ENCODE measurements at places on chromosomes 7 and 10.
A peak's percentile ranks its signal among the peaks of the same experiment; 100 is the strongest.

DNA sequence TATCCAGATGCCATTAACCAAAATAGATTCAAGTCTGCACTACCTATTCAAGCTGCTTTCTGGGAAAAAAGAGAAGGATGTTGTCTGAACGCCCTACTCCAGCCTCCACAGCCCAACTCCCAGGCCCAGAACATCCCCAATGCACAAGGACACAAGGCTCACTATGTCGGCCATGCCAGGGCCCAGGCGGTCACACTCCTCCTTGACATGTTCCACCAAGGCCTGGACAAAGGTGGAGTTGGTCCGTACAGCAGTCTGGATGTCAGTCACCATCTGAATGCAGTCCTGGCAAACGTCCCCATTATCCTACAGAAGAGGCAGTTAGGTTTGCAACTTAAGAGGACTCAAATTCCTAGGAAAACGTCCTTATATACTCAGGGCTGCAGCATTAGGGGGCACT, 23.2 kb downstream of the PSAP start:
- no peak for DNase-seq

DNA sequence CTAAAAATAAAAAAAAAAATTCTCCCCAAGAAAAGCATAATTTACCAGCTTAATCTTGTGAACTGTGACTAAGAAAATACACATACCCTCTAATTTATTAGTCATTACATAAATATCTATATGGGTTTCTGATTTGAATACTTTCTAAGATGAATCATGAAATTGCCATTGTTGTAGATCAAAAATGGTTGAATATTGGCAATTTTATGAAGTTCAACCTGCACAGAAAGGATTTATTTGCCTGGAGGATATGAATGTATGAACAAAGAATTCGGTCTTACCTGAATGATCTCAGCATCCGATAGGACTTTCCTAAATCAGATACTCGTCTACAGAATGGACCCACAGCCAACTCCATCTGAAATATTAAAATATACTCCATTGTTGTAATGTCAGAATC, 61.5 kb downstream of the HBP1 start:
- DNase-seq, result peak; percentile 42

GRCh38 chr7:27329909-27330308, 87.3 kb downstream of the EVX1 start:
- no peak for DNase-seq

GRCh38 chr7:145848691-145849090, 267.9 kb upstream of the CNTNAP2 start:
- DNase-seq, result no peak

DNA sequence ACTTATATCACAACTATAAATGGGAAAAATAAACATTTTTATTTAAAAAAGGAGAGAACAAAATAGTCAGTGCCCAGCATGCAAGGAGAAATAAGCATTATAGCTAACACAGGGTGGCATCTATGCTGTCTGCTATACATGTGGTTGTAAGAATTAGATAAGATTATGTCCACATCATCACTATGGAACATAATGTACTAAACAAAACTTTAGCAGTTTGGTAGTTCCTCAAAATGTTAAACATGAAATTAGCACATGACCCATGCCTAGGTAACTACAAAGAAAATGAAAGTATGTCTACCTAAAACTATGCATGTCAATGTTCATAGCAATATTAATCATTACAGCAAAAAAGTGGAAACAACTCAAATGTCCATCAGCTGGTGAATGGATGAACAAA, 28.7 kb upstream of the RUFY2 start:
- no peak for DNase-seq

DNA sequence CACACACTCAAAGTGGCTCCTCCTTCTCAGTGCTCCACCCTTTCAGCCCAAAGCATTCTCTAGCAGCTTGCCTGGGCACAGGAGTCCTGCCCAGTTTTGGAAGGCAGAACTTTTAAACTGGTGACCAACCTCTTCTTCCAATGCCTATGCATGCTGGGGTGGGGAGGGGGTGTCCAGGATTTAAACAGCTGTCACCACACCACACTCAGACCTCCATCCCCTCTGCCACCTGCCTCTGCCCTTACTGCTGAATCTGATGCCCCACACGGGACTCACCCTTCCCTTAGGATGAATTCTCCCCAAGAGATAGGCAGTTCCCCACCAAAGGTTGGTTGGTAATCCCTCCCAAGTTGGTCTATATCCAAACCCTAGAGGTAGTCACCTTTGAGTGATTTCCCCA, 50.2 kb downstream of the FRMPD2 start:
- DNase-seq, result no peak

DNA sequence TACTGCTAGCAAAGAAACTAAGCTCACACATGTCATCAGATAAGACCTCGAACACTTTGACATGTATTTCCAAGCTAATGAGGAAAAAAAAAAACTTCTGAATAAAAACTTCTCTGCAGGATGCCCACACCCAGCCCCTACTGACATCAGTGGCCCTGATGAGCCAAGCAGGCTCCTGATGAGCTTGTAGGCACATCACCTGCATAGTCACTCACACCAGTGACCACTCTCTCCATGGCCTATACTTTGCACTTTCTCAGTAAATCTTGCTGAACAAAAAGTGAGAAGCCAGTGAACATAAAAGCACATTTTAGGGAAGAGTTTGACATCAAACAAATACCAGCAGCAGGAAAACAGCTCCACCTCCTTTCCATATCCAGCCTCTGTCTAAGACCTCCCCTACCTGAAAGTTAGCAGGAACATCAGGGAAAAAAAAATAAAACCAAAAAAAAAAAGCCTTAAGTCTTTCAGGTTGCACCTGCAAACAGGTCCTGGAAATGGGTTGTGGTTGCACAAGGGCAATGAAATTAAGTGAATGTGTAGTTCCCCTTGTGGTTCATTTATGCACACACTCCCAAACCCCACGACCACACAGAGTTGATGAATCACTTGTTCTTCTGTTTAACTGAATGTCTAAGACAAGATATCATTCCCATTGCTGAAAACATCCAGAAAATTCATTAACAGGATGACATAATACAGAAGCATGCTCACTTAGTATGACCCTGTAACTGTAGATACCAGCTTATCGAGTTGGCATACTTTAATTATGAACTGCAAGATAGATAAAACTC, 205.2 kb upstream of the PDE1C start:
- no peak for DNase-seq

DNA sequence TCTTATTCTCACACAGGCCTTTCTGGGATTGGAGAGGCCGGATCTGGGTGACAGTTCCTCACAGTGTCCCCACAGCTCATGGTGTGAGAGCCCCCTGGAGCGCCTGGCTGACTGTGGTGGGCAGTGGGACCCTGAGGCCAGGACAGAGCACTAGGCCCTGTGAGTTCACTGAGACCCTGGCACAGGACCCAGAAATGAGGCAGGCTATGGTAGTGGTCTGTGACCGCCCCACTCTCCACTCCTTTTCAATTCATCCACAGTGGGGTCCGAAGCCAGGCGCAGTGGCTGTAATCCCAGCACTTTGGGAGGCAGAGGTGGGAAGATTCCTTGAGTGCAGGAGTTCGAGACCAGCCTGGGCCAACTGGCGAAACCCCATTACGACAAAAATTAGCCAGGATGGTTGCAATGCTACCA, 95.9 kb upstream of the TNRC18 start:
- DNase-seq, result no peak

DNA sequence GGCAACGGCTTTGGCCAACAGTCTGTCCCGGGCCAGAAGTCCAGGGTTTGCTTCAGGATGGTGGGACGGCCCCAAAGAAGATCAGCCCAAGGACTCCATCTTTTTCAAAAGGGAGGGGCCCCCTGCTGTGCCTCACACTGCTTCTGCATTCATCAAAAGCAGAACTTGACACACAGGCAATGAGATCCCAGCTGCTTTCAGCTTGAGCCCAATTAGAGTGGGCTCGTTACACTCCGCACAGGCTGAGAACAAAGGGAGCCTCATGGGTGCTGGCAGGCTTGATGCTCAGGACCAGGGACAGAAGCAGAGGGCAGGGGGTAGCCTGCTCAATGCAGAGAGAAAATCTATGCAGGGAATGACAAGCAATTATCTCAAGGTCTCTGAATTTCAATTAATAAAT, 45.5 kb downstream of the VOPP1 start:
- DNase-seq, result no peak

DNA sequence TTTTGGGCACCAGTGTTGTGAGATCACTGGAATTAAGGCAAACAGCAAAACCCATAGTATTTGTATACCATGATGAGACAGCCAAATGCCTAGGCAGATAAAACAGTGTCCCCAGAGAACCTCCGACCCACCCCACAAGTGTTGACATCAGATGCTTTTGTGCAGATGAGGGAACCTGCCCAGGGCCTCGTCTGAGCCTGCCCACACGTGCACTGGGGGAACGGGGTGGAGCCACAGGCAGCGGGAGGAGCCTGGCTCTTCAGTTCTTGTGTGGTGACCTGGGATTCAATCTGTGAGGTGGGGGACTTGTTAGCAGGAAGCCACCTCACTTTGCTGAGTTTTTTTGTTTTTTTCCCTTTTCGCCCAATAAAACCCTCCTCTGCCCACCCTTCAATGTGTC, 33.4 kb upstream of the OPTN start:
- DNase-seq, result no peak

GRCh38 chr7:148332191-148333186, 258.1 kb upstream of the C7orf33 start:
- DNase-seq, result no peak

DNA sequence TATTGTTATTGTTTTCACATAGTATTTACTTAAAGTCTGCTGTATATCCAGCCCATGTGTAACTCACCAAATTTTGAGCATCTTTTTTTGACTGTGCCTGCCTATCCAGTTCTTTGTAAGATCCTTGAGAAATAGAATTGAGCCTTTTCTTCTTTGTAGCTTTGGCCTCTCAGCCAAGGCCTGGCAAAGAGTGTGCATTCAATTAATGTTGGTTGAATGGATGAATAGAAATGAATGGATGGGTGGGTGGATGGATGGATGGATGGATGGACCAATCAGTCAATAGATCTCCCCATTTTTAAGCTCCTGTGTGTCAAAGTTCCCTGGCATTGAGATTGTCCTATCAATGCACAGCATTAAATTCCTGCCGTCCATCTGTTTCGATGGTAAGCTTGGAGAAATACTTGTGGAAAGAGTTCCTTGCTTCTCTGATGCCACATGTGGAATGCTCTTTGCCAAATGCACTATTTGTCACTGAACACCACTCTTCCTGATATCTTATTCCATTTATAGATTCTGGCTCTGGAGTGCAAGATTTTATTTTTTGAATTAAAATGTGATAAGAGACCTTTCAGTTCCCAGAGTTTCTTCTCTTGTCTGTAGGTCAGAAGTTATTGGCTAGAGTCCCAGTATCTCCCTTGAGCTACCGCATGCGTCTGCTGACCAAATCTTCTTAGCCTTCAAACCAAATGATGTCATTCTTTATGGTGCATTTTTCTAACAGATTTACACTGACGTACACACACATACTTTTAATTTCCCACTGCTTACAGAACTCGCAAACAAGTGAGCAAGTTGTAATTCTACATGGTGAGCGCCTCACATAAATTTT, 20.7 kb upstream of the ADRB1 start:
- no peak for DNase-seq

DNA sequence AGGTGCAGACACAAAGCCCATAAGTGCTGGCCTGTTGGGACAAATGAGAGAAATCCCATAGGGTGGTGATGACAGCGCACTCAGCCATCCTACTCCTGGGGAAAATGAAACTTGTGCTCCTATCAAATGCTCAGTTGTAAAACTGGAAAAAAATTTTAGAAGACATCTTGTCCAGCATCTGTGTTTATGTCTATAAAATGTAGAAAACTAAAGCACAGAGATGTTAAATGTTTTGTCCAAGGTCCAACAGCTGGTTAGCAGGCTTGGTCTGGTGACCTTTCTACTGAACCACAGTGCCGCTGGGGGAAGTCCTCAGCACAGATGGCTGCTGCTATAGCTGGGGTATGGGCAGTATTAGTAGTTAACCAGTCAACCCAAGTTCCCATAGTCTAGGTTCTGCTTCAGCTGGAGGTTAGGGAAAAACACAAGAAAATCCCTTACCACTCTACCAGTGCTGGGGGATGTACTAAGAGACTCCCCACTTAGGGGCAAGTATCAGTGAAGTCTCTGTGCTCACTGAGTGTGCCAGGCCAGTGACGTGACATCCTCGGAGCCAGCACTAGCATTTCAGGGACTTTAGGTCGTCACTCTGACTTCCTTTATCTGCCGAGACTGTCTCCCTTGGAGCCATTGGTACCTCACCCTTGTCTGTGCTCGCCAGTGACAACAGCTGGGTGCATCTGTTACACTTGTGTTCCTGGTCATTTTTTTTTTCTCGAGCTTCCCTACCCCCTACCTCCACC, 1.9 kb downstream of the TSPAN33 start:
- no peak for DNase-seq

GRCh38 chr10:61211468-61211867, 241.7 kb downstream of the TMEM26 start:
- no peak for DNase-seq

DNA sequence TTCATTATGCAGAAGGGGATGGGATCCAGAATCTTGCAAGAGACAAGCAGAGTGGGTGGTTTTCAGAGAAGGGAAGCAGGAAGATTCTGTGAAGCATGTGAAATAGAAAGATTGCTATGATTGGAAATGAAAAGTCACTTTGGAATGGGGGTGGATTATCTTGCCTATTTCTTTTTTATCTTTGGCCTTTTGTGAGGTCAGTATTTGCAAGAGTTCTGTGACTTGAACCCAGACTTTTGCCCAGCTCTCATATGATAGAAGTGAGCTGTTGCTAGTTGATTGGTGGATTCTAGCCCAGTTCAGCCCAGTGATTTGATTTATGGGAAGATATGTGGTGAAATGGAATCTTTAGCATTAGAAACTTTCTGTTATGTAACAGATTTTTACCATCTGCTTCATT, 17.1 kb downstream of the ENTPD7 start:
- DNase-seq, result peak; percentile 50

- no peak for DNase-seq
Measured at GRCh38 chr10:4648999-4649398, 177.0 kb upstream of the AKR1E2 start.

GRCh38 chr7:34438436-34438835, 219.6 kb upstream of the NPSR1 start:
- no peak for DNase-seq

DNA sequence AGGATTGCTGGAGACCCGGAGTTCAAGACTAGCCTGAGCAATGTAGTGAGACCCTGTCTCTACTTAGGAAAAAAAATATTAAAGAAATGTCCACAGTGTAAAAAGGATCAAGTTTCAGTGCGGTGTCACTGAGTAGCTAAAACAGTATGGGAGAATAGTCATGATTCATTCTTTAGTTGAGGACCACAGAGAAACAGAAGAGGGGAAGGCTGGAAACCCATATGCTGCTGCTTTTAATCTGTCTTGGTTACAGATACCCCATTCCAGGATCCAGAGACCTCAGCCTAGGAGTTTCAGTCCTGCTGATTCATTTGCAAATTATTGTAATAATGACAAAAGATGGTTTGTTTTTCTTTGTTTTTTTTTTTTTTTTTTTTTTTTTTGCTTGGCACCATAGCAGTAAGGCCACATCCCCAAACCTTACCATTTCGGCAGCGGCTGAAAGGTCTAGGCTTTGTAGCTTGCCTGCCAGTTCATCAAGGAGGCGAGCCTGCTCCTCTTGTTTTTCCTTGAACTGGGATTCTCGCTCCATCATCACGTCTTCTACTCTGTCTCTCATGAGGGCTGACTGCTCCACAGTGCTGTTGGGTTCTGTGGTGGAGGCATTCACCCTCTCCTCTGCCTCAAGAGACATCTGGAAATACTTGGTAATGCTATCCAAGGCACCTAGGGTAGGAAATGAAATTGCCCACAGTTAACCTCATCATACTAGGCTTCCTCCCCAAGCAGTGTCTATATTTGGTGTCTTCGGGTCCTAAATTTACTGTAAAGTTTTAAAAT, 44.2 kb downstream of the DLD start:
- DNase-seq, result peak; percentile 82

GRCh38 chr7:142542942-142543341, 206.3 kb upstream of the PRSS1 start:
- peak; percentile 79 for DNase-seq

GRCh38 chr10:133614830-133615580, 11.6 kb downstream of the FRG2B start:
- DNase-seq, result no peak
